Activated CD8-positive, alpha-beta memory T cell treated with anti-CD3 and anti-CD28 coated beads for 24 hours (primary cell): ENCODE measurements at places on chromosomes 13 and 19.

DNA sequence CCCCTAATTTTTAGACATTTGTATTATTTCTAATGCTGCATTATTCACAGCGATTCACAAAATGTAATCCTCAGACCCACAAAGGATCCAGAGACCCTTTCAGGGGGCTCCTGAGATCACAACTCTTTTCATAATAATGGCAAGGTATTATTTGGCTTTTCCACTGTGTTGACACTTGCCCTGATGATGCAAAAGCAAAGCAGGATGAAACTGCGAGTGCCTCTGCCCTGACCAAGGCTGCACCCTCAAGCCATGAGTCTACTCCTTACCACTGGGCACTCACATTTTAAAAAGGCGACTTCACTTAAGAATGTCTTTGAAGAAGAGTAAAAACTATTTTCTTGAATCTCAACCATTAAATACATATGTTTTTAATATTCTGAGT is 11.4 kb downstream of the ELF1 start:
- no peak for DNase-seq

GRCh38 chr19:8849232-8849631 is 17.1 kb downstream of the MBD3L1 start:
- no peak for DNase-seq

DNA sequence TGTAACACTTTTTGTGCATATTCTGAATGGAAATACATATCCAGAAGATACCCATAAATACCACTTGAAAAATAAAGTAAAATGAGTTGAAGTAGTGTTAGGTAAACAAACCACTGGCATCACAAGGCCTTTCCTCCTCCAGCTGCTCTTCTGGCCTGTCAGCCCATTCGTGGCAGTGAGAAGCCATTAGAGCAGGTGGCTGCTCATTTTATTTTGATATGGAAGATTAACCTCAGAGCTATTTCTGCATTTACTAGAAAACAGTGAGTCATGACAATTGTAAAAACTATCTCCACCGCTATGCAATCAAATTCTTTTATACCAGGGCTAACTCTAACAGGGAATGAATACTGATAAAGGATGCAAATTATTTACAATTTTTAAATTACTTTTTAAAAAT is 2898.1 kb downstream of the PCDH9 start:
- no peak for DNase-seq

GRCh38 chr19:17993076-17993813 is 14.7 kb upstream of the ARRDC2 start:
- DNase-seq = no peak

GRCh38 chr19:30681162-30682100 is 309.2 kb downstream of the ZNF536 start:
- DNase-seq = no peak
